ENCODE measurements at places on chromosomes 12 and 14.

DNA sequence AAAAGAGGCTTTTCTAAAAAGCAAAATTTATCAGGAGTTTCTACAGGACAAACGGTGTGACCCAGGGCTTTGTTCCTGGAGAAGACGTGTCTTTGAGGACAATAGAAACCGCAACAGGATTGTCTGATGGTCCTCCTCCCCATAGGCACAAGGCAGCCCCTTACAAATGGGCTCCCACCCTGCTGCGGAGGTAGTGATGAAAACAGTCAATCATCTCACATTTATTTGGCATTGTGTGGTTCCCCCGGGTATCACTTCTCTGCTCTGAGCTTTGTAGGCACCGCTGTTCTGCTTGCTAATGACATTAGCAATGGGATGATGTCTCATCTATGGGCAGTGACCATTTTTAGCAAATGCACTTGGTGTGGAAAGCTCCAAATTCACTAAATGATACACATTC is 155.5 kb upstream of the TMPO start:
- no peak for DNase-seq

- no peak for DNase-seq
These were observed 2.1 kb downstream of the TARBP2 start for GRCh38 chr12:53502983-53503728.

DNA sequence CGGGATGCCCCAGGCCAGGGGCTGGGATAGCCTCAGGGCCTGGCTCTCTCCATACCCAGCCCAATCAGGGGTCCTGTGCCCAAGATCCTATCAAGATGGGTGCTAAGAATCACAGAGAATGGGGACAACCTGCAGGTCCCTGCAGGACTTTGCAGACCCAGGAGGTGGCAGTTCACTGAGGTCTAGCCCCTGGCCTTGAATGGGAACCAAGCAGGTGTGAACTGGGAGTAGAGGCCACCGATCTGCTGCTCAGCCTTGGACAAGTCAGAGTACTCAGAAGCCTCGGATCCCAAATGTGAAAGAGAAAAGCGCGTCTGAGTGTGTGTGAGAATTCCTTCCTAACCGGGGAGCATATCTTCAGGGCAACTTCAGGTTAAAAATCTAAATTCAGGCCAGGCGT is 76.2 kb downstream of the ARL6IP4 start:
- no peak for DNase-seq

GRCh38 chr12:87901457-87901856 is 127.7 kb downstream of the C12orf50 start:
- DNase-seq, result no peak

DNA sequence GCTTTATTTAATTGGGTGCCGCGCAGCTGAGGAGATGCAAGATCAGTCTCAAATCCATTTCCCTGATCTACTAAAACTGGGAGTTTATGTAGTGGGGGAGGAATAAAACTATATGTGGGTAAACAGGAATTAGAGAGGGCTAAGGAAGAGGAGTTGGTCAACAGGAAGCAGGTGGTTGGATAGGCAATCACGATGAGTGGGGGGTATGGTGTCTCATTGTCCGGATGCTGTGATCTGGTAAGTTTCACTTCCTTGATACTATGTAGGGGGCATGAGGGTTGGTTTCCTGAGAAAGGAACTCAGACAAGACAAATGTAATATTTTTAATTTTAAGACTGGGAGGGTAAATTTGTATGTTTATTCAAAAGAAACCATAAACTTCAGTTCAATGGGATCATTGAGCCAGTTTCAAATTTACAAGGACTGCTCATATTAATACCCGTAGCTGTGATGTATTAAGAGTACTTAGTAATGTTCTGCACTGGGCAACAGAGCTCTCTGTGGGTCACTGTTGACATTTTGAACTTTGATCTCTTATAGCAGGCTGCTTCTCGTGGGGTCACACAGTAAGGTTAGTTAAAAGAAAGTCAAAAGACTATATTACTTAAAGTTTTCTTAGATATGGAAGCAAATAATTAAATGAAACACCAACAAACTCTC is 786.2 kb upstream of the FBXO33 start:
- no peak for DNase-seq

DNA sequence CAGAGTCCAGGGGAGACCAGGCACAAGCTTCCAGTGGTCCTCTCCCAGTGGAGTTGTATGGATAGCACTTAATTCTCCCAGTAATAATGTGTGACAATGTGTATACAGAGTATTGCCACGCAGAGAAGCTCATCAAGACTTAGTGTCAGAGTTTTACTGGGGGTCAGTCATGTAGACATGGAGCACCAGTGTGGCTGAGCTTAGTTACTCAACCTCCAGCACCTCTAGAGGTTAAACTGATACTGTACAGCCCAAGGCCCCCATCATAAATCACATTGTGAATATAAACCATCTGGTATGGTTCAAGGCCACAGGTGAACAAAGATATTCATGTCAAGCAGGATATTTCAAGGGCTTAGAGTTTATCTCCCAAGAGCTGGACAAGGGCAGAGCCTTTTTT is 378.1 kb upstream of the TMPO start:
- no peak for DNase-seq

- DNase-seq, result no peak
These were observed 30.9 kb downstream of the TDG start for GRCh38 chr12:103996595-103996994.

- DNase-seq, result no peak
These were observed 14.4 kb downstream of the WDR20 start for GRCh38 chr14:102154121-102154520.

DNA sequence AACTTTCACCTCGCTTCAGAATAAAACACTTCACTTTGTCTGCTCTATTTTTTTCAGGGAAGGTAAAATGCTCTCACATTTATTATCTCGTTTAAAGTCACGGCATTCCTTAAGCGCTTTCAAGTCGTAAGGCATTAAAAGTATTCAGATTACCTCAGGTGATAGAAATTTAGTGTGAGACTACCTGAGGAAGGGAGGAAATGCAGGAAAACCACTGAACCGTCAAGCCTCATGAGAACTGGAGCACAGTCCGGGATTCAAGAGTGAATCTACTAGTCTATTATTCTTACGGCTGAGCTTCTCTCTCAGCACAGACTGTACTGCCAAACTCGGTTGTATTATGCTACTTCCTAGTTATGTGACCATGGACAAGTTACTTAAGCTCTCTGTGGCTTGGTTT is 8.3 kb upstream of the PPFIBP1 start:
- DNase-seq, result no peak
